ENCODE measurements at places on chromosomes 3 and 15. TPM values are rescaled to one million over a fixed set of nuclear protein-coding genes. Genes with fewer than 3 reads are reported as not detected.
A peak's percentile ranks its signal among the peaks of the same experiment; 100 is the strongest.

The CCR8 gene
- total RNA-seq, result not detected

The MCF2L2 gene
- 0.09 TPM for total RNA-seq

GRCh38 chr3:157618075-157618760 lies 115.0 kb upstream of the VEPH1 start:
- DNase-seq, result peak; percentile 56

The ZBTB11 gene
- 21.6 TPM for total RNA-seq

The PPM1M gene
- 2.3 TPM for total RNA-seq

DNA sequence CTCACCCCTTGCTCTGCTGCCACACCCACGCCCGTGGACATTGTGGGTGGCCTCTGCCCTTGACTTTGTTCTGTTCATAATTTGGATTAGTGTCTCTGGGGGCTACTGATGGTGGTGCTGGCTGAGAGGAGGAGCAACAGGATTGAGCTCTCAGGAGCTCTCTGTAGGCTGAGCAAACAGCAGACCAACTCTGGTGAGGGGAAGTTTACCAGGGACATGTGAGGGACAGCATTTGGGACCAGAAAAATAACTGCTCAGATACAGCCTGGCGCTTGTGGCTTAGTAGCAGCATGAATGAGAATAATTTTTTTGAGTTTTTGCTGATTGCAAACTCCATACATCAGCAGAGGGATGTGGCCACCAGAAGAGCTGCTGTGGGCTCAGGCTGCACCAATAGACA lies 14.8 kb downstream of the PPCDC start:
- no peak for DNase-seq

DNA sequence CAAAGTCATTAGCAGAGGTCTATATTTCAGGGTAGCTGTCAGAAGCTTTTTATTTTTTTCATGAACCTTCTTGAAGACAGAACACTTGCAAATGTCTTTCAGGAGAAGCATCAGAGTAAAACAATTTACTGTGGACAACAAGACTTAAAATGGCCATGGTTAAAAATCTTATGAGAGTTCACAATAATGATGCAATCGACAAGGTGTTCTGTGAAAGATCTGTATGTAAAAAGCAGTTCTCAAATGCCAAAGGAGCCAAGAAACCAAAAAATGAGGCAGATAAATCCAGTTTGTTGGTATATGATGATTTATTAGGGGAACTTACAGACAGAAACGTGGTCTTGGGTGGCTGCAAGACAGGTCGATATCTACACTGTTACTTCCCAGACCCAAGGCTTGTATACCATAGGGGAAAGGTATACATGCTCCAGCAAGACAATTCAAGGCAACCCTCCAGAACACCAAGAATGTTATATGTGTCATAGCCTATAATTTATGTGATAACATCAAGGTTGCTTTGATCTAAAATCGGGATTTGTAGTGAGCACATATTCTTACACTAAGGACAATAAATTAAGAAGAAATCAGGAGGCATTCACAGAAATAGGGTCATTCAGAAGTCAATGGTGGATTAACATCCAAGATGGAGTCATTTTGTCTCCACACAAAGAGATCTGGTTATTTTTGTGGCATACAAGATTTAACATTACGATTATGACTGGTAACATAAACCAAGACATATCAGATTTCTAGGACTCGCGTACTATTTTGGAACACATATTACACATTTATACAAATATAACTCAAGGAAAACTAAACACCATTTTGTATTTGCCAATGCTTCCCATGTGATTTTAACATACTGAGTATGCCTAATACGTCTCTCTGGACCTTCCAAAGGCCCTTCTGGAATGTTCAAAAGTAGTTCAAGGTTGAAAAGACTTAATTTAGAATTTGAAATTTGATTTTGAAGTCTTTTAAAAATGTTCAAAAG lies 316.4 kb downstream of the THSD4 start:
- DNase-seq, result no peak

DNA sequence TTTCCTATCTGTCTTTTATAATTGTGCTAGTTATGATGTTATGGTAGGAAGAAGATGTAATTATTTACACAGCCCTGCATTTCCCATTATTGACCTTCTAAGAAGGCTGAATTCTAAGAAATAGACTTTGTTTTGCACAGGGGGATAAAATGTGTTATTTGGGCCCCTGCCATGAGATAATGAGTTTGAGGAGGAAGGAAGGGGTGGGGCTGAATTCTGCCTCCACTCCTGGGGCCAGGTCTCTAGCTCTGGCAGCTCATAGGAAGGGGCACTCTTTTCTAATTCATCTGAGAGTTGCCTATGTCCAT lies 69.2 kb upstream of the GOLGA8B start:
- DNase-seq, result no peak

DNA sequence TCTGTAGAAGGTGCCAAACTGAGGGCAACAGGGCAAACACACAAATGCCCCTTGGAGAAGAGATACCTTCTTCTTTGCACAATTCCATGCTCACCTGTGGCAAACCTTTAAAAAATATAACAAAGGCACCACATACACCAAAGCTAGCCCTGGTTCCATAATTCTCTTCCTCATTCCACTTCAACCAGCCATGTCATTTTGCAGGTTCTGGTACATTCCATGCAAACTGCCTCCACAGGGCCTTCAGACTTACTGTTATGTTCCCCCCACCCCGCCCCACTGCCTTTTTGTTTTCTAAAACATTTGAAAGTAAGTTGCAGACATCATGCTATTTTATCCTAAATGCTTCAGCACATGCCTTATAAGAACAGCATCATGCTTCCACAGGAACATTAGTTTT lies 269.0 kb downstream of the NSUN3 start:
- DNase-seq, result no peak

The C3orf20 gene
- total RNA-seq, result not detected

The TMOD2 gene
- 8.7 TPM for total RNA-seq

The ATP8B4 gene
- not detected for total RNA-seq

DNA sequence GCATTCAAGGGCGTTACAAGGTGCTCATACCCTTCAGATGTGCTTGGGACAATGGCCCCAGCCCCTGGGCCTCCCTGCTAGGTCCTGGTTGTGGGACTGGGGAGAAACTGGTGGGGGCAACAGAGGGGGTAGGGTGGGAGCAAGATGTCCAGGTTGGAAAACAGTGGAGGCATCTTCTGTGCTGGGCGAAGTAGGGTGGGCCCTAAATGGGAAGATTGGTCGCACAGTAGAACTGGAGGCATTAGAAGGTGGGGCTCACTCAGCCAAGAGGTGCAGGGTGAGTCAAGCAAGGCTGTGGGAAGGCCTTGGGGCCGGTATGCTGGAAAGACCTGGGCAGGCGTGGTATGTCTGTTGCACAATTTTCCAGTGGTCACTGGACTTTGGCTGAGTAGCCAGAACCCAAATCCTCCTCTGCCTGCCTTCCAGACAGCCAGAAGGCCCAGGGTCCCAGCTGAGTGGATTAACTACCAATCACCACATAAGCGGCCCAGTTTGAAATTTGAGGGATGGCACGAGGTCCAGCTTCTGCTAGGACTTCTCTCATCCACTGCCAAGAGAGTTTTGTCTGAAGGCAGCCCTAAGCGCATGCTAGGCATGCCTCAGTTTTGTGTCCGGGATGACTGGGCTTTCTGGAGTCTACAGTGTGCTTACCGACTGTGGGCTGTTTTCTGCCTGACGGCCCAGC lies 74.5 kb downstream of the LSM3 start:
- DNase-seq, result no peak

The IQCB1 gene
- total RNA-seq, result 31.0 TPM

The PLIN1 gene
- total RNA-seq, result 0.29 TPM

GRCh38 chr3:156358232-156358631 lies 196.7 kb downstream of the SSR3 start:
- no peak for DNase-seq

GRCh38 chr15:72358650-72359171 lies 17.1 kb downstream of the HEXA start:
- DNase-seq, result peak; percentile 85

- no peak for DNase-seq
Observed at GRCh38 chr15:26644948-26645347, 127.9 kb downstream of the GABRB3 start.

All from Daoy (cell line).